ENCODE measurements at places on chromosomes 3 and 15.

DNA sequence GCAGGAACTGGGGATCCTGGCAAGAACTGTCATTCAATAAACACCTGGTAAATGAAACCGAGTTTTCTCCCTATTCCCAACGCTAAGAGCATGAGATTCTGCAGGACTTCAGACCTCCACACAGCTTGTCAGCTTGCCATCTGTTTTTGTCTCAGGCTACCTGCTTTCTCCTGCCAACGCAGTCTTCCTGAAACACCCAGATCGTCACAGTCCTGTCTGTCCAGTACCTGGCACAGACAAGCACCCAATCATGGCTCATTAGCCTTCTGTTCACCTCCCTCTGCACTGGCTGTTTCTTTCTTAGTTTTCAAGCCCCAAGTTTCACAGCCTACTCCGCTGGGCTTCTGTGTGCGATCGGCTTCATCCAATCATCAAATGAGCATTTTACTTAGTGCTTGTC is 5.0 kb downstream of the SLC12A8 start:
- no peak for DNase-seq

GRCh38 chr15:33304924-33305323 is 5.8 kb upstream of the RYR3 start:
- no peak for DNase-seq

DNA sequence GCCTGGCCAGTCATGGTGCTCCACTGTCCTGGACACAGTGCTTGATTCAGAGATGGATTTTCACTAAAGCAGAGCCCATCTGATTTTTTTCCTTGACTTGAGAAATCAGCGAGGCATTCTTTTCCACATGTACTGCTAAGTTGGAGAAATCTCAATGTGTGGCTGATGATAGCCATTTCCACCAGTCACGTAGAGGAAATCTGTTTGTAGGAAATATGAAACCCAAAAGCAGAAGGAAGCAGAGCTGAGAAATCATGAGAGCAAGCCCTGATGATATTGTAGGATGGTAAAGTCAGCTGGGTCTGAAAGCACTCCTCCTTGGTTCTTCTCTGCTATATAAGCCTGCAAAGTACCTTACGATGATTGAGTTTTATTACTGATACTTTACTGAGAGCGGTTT is 1233.4 kb downstream of the ROBO2 start:
- DNase-seq: no peak

- DNase-seq: no peak
These were observed 247.5 kb upstream of the GOLIM4 start for GRCh38 chr3:168342946-168343850.

DNA sequence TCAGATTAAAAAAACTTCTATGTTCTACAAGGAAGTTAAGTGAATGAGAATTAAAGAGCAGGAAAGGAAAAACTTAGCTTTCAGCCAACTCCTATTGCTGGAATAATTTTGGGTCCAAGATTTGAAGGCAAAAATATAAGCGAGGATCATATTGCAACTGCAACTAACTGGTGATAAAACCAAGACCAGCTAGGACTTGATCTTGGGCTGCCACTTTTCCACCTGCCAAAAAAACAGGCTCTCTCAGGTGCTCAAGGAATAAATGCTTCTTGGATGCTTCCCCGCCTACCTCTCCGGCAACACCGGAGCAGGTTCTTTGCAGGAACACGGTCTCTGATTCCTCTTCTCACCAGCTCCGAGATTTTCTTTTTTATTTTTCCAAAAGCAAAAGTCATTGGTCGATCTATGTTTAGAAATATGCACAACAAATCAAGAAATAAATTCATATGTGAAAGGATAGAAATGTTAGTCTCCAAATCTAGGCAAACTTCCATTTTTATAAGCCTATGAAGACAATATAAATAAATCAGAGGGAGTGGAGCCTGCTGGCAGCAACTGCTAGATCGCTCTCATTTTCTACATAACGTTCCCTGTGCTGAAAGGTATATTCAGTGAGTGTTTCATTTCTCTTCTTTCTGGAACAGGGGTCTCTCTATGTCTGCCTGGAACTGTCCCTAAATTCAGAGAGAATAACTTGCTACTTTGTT is 241.9 kb downstream of the NTRK3 start:
- no peak for DNase-seq

DNA sequence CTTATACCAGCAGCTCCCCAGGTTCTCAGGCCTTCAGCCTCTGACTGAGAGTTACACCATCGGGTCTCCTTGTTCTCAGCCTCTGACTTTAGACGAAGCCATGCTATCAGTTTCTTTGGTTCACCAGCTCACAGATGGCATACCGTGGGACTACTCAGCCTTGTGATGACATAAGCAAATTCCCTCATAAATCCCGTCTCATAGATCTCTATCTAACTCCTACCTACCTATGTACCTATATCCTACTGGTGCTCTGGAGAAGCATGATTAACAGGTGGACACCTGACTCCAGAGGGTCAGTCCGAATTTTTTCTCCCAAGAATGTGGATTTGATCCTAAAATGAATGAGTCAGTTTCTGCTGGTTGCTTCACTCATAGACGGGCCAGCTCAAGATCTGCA is 59.1 kb upstream of the CDV3 start:
- DNase-seq: no peak
